ENCODE measurements at places on chromosomes 7 and 10.

DNA sequence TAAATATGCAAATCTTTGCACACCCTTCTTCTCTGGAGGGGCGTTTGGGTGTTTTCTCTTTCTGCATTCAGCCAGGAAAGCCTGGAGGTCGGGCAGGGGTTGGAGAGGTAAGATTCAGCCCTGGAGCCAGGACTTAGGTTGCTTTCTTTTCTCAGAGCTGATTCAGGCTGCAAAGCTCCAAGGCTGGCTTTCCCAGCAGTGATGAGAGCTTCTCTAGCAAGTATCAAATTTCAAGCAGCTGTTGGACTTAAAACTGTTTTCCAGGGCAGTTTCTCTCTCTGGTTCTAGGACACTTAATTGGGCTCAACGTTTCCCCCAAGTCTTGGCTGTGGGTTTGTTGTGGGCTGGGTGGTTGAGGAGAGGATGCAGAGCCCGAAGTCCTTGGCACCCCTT is 608 bp downstream of the AKR1B10 start:
- H3K4me3 ChIP-seq: peak overlapping the region; percentile 53
- no peaks in the 10 kb centered on the region for H3K27me3 ChIP-seq
- no peaks in the 10 kb centered on the region for H3K4me1 ChIP-seq
- no peaks in the 10 kb centered on the region for H3K36me3 ChIP-seq
- no peak for DNase-seq

DNA sequence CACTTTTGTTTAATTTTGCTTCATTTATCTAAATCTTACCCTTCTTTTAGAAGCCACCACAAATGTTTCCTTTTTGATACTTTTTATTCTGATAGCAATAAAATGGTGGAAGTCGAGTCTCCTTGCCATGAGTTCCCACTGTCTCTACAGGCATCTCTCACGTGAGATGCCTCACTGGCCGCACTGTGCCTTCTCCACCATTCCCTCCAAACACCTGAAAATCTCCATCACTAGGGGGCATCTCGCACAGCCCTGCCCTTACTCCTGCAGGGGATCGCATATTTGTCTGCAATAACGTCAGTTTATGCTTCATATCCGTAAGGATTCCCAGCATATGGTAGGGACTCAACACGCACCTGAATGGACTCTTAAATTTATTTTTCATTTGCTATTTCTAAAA is 56.3 kb upstream of the NCAPG2 start:
- H3K4me3 ChIP-seq: no peak overlapping the region
- H3K4me1 ChIP-seq: no peaks in the 10 kb centered on the region
- H3K36me3 ChIP-seq: peaks cover 2% of the 10 kb centered on the region
- no peak for DNase-seq

DNA sequence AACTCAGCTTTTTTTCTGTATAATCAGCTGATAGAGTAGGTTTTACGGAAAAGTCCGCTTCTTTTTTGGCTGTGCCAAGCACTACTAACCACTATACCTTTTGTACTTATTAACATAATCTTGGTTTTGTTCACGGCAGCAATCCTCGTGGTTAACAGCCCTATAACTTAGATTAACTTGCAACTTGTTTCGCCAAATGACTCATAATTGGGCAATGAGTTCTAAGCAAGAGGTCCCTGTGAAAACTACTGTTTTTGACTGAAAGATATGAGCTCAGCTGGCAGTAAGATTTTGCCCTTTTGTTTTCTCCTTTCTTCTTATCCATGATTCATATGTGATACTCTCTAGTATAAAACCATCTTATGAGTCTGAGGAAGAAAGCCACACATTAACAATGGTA is 345.0 kb upstream of the PCDH15 start:
- no peaks in the 10 kb centered on the region for H3K4me1 ChIP-seq
- no peaks in the 10 kb centered on the region for H3K36me3 ChIP-seq
- DNase-seq: no peak
- no peaks in the 10 kb centered on the region for H3K27me3 ChIP-seq
- H3K4me3 ChIP-seq: no peak overlapping the region
- no peak overlapping the region for H3K27ac ChIP-seq

DNA sequence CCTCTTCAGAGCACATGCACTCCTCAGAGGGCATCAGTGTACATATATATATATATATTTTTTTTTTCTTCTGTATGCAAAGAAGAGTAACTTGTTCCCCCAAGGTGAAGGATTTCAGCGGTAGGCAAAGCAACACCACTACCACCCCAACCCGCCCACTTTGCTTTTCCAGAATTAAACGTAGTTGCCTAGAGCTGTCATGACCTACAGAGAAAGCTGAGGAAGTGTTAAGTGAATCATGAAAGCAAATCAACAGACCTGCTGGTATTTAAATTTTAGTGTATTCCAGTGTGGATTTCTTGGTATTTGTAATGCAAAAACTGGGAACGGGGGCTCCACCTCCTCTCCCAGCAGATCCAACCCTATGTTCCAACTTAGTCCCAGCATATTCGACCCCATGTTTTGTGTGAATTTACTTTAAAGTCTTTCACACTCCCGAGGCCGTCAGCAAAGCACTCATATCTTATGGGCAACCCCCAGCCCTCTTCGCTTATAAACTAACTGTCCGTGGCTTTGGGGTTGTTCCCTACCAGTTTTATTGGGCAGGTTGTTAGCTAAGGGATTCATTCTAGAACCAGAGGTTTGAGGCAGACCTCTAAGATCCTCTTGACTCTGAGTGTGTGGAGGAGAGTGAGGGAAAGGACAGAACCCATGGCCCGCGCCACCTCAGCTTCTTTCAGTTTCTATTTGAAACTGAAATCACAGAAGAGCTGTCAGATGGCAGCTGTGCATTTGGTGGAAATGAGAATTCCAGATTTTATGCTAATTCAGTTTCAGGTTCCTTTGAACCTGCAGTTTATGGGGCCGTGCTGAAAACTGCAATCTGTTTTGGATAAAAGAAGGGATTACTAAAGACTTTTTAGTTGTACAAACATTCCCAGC is 450.2 kb upstream of the GALNT17 start:
- peak overlapping the region; percentile 22 for H3K4me3 ChIP-seq
- H3K27ac ChIP-seq: no peak overlapping the region
- H3K36me3 ChIP-seq: no peaks in the 10 kb centered on the region
- H3K27me3 ChIP-seq: no peaks in the 10 kb centered on the region

DNA sequence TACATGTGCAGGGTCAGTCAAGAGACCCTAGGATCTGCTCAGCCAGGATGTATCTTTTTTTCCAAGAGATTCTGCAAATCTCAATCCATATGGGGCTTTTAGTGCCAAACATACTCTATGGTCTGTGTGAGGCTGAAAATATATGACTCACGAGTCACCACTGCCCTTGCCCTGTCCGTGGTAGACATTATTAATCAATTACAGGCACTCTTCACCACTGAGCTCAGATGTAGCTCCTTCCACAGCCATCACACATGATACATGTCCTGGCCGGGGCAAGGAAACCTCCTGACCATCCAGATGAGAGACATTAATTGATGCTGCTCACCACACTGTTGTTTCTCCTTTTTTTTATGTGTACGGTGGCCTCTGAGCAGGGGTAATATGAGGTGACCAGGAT is 90.2 kb upstream of the RET start:
- no peaks in the 10 kb centered on the region for H3K36me3 ChIP-seq
- H3K27ac ChIP-seq: no peak overlapping the region
- no peak overlapping the region for H3K4me3 ChIP-seq

- H3K27me3 ChIP-seq: no peaks in the 10 kb centered on the region
- no peak overlapping the region for H3K27ac ChIP-seq
- H3K4me3 ChIP-seq: no peak overlapping the region
- DNase-seq: peak; percentile 84
These were observed 21.4 kb upstream of the VOPP1 start for GRCh38 chr7:55593515-55594318.

DNA sequence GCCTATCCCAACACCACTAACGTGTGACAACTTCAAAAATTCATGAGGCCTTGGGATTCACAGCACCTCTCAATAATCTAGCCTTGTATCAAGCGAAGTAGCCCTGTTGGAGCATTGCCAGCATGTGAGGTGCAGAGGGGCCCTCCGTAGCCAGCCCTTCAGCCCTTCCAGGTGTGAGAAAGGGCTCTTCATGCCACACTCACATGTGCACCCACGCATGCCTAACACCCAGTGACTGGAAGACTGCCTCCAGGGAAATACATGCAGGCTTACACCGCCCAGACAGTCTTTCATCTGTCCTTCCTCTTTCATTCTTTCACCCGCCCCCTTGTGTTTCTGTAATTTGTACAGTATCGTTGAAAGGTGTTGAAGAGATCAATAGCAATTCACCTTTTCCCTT is 26.1 kb downstream of the LRRC4 start:
- DNase-seq: peak; percentile 55
- H3K27me3 ChIP-seq: no peaks in the 10 kb centered on the region
- no peak overlapping the region for H3K27ac ChIP-seq

GRCh38 chr10:44773565-44773964 is 137.6 kb upstream of the TMEM72 start:
- H3K4me1 ChIP-seq: no peaks in the 10 kb centered on the region
- no peaks in the 10 kb centered on the region for H3K27me3 ChIP-seq
- H3K36me3 ChIP-seq: no peaks in the 10 kb centered on the region
- no peak for DNase-seq
- no peak overlapping the region for H3K27ac ChIP-seq

GRCh38 chr10:15542817-15543216 is 171.7 kb upstream of the FAM171A1 start:
- H3K27me3 ChIP-seq: no peaks in the 10 kb centered on the region
- no peaks in the 10 kb centered on the region for H3K4me1 ChIP-seq
- no peak for DNase-seq
- H3K36me3 ChIP-seq: no peaks in the 10 kb centered on the region

DNA sequence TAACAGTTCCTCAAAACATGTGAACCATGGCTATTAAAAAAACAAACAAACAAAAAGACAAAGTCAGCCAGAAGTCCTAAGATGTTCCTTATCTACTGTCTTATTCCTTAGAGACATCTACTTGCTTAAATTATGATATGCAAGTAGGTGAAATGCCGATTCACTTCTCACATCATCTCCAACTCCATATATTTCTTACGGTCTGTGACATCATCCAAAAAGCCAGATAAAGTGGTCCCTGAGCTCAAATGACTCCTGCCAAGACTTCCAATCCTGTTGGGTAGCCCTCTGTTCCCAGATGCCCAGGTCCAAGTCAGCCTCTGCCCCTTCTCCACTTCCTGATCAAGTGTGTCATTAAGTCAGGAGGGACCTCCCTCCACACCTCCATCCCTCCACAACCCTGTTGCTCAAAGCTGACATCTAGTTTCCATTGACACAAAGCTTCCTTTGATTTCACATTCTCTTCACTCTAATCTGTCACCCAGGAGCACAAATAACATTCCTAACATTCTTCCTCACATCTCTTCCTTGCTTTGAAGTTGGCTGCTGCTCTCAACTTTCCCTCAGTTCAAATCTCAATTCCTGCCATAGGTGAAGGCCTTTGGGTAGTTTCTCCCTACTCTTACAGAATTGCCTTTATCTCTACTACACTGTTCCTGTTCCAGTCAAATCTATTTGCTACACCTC is 56.1 kb upstream of the PDLIM1 start:
- no peak overlapping the region for H3K4me3 ChIP-seq
- H3K36me3 ChIP-seq: no peaks in the 10 kb centered on the region
- H3K4me1 ChIP-seq: no peaks in the 10 kb centered on the region

- no peaks in the 10 kb centered on the region for H3K36me3 ChIP-seq
- H3K27me3 ChIP-seq: no peaks in the 10 kb centered on the region
- no peaks in the 10 kb centered on the region for H3K4me1 ChIP-seq
These were observed 21.9 kb upstream of the CPN1 start for GRCh38 chr10:100103581-100103980.

DNA sequence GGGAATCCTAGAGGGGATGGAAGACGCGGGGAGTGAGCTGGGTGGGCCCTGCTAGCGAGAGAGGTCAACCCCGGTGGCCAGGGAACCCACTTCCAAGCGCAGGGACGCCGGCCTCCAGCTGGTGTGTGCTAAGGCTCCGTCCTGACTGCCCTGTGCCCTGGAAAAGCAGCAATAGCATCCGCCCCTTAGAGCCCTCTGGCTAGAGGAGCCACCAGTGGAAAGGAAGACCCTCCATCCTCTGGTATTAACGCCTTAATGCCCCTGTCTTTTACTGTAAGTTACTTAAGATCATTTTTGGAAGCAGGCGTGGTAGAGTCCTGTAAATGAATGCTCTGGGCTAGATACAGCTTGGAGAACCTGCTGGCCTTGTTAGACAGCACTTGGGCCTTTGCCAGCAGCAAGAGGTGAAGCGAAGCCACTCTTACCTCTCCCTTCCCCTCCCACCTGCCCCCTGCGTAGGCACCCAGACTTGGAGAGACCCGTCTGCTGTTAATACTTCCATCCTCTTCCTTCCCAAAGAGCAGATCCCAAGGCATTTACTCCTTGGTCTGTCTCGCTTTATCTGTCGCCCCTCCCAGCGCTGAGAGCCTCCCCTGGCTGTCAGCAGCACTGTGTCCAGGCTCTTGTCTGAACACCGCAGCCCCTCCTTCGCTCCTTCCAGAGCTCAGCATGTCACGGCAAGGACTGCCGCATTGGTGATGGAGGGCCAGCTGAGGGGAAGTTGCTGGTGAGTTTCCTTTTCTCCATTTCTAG is 4.6 kb downstream of the REPIN1 start:
- no peaks in the 10 kb centered on the region for H3K27me3 ChIP-seq
- peaks cover 11% of the 10 kb centered on the region for H3K4me1 ChIP-seq
- no peak for DNase-seq

GRCh38 chr10:93099670-93100069 is 26.0 kb downstream of the CYP26A1 start:
- H3K27ac ChIP-seq: no peak overlapping the region
- no peak overlapping the region for H3K4me3 ChIP-seq
- H3K27me3 ChIP-seq: no peaks in the 10 kb centered on the region

DNA sequence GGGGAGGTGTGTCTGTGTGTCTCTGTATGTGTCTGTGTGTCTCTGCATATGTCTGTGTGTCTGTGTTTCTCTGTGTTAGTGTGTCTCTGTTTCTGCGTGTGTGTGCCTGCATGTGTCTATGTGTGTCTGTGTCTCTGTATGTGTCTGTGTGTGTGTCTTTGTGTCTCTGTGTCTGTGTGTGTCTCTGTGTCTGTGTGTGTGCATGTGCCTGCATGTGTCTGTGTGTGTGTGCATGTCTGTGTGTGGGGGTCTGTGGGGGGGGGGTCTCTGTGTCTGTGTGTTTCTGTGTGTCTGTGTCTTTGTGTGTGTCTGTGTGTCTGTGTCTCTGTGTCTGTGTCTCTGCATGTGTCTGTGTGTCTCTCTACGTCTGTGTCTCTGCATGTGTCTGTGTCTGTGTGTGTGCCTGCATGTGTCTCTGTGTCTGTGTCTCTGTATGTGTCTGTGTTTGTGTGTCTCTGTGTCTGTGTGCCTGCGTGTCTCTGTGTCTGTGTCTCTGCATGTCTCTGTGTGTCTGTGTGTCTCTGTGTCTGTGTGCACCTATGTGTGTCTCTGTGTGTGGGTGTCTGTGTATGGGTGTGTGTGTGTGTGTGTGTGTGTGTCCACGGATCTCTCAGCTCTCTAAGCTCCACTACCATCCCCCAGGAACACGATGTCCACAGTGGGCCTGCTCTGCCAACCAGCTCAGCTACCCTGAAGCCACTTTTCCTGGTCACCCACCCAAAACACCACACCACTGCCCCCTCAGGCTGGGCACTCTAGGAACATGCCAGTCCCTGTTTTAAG is 41.7 kb downstream of the RASGEF1A start:
- H3K4me3 ChIP-seq: no peak overlapping the region
- H3K27me3 ChIP-seq: no peaks in the 10 kb centered on the region
- H3K36me3 ChIP-seq: no peaks in the 10 kb centered on the region

All from Peyer's patch (tissue), 4 donors.